ENCODE measurements at places on chromosomes 11 and 22.

- H3K27ac ChIP-seq, result no peak overlapping the region
- no peaks in the 10 kb centered on the region for H3K4me1 ChIP-seq
- no peak for DNase-seq
- H3K36me3 ChIP-seq, result peaks cover 8% of the 10 kb centered on the region
- peaks cover 25% of the 10 kb centered on the region for H3K27me3 ChIP-seq
Observed at GRCh38 chr11:125967515-125967914, 21.7 kb downstream of the VSIG10L2 start.

DNA sequence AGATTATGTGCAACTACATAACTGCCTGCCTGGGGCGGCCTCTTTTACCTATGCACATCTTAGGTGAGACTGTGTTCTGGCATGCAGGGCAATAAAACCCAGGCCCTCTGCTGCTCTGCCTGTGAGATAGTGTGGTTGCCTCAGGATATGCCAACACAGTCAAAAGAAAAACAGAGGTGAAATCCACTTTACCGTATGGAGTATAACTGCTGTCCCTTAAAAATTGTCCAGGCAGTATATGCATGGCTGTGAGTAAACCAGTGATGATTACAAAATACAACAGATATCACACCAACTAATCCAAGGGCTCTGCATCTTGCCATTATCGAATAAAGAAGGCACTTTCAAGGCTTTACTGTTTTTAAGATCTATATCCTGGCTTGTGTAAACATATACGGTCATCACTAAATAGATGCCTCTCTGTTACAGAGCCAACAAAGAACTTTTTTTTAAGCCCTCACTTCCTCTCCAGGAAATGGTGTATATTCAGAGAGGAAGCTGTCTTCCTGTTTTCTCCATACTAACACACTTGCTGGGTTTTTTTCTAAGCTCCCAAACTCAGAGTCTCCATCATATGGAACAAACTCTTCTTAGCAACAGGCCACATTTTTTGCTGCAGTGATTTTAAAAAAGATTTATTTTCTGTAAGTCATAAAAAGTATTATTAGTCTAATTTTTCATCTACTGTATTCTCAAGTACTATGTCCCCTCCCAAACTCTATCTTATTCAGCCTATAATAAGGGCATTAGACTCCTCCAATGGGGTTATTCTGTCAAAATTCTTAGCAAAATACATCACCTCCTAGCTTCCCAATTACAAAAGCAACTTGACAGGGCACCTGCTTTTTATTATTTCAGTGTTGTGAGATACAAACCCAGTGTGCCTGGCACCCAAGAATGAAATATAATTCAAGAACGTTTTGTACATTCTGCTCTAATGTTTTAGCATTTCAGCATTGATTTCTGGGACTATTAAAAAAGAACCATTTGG, 135.2 kb downstream of the MAML2 start:
- peak overlapping the region; percentile 92 for H3K27ac ChIP-seq
- peaks cover 71% of the 10 kb centered on the region for H3K4me1 ChIP-seq
- DNase-seq, result no peak
- no peaks in the 10 kb centered on the region for H3K36me3 ChIP-seq

DNA sequence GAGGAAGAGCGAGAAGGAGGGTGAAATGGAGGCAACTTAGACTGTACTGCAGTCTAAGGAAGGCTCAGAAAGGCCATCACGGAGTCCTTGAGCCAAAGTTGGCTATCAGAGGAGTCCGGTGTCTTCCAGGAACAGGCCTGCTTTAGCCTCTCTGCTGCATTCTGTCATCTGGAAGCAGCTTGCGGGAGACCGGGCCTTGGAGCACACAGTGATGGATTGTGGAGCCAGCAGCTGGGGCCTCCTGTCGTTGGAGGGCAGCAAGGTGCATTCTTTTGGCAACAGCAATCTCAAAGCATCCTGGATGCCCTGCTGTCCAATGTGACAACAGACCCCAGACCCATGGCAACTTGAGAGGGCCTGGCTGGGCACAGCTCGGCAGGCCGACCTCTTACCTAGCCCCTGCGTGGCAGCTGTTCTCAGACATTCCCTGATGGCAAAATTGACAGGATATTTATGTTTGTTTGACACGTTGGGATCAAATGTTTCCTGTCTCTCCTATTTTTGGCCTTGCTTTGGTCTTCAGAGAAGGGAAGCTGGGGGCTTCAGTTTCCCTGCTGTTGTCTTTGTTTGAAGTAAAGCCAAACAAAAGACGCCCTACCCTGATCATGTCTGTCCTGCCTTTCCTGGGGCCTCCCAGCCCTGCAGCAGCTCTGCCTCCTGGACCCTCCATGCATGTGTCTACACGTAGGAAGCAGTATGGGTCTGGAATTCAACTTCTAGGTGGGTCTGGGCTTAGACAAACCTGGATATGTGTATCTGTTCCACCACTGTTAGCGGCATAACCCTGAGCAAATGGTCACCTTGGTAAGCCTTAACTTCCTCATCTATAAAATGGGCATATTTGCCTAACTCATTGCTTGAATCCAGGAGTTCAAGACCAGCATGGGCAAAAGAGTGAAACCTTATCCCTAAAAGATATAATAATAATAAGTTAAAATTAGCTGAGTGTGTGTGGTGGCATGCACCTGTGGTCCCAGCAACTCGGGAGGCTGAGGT, 43.9 kb upstream of the LMO2 start:
- no peak for DNase-seq
- no peak overlapping the region for H3K27ac ChIP-seq
- H3K4me1 ChIP-seq, result peaks cover 17% of the 10 kb centered on the region
- H3K27me3 ChIP-seq, result peaks cover 18% of the 10 kb centered on the region

DNA sequence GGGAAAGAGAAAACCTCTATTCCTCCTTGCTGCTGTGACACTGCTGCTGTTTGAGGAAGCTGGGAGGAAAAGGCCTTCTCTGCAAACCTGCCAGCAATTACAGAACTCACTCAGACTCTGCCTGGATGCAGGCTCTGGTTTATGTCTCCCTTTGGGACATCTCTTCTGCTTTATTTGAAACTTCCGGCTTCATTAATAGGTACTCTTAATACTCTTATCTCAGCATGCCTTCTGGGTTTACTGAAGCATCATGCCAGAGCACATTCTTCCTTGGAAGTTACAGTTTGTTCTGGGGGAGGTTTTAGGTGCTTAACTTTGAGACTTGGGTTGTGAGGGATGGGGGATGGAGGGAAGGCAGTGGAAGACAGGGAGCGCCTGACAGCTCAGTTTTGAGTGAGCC, 79.9 kb downstream of the NAV2 start:
- no peak overlapping the region for H3K27ac ChIP-seq
- no peaks in the 10 kb centered on the region for H3K36me3 ChIP-seq
- no peak overlapping the region for H3K4me3 ChIP-seq
- DNase-seq, result no peak
- H3K4me1 ChIP-seq, result no peaks in the 10 kb centered on the region

GRCh38 chr11:13249992-13250391, 27.6 kb upstream of the BMAL1 start:
- no peak overlapping the region for H3K27ac ChIP-seq
- H3K27me3 ChIP-seq, result peaks cover 19% of the 10 kb centered on the region

- H3K27me3 ChIP-seq, result no peaks in the 10 kb centered on the region
- H3K4me1 ChIP-seq, result peaks cover 75% of the 10 kb centered on the region
- DNase-seq, result no peak
- no peak overlapping the region for H3K4me3 ChIP-seq
- no peaks in the 10 kb centered on the region for H3K36me3 ChIP-seq
Observed at GRCh38 chr11:95104121-95104830, 14.6 kb downstream of the ENDOD1 start.

DNA sequence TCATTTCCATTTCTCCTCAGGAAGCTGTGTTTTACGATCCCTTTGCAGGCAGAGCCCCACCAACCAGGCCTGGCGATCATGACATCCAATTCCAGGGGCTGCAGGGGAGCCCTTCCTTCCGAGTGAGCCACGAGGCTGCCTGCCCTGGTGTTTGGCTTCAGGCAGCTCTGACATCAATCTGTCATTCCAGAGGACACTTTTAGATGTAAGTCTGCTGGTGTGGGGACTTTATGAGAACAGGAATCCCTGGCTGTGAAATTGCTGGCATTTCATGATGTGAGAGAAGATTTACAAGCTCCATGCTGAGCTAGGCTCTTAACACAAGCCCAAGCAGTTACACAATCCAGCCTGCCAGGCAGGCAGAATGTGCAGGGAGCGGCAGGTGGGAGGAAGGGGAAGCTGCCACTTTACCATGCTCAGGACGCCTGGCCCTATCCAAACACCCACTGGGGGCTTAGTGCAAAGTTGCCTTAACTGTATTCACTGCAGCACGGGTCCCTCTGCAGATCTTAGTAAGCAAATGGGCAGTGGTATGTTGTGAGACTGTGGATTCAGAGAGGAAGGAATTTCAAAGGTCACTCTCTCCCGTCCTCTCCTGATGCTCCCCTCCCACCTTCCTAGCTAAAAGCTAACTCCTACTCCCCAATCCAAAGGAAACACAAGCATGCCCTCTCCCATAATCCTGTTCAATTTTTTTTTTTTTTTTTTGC, 43.4 kb upstream of the MICAL2 start:
- no peaks in the 10 kb centered on the region for H3K36me3 ChIP-seq
- no peak overlapping the region for H3K27ac ChIP-seq
- H3K4me1 ChIP-seq, result no peaks in the 10 kb centered on the region
- H3K4me3 ChIP-seq, result no peak overlapping the region
- H3K27me3 ChIP-seq, result peaks cover 24% of the 10 kb centered on the region
- no peak for DNase-seq

DNA sequence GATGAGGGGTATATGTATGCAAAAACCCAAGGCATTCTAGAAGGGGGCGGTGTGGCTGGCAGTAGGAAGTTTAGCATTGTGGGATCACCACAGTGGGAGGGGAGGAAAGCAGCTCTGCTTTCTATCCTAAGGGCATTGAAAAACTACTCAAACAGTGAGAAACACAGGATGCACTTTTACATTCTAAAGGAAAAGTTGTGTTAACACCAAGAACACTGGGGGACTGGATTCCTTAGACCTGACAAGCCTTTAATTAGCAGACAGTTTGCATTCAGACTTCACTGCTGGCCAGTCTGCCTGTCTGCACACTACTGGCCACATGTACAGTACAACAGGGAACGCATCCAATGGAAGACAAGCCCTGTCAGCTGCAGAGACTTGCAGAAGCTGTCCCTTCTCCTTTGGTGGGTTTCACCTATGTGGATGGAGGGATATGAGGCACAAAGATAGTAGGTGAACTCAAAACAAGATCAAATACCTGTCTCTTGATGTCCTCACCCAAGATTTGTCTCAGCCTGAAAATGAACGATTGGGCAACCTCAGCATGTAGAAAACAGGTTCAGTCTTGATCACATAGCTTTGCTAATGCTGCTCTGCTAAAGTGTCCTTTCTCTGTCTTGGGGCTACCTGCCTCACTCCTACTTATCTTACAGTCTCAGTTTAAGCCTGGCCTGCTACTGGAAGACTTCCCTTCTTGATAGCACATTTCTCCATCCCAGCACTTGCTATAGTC, 64.8 kb downstream of the TENM4 start:
- no peak overlapping the region for H3K27ac ChIP-seq
- H3K27me3 ChIP-seq, result peaks cover 38% of the 10 kb centered on the region
- no peaks in the 10 kb centered on the region for H3K4me1 ChIP-seq
- no peaks in the 10 kb centered on the region for H3K36me3 ChIP-seq
- H3K4me3 ChIP-seq, result no peak overlapping the region
- no peak for DNase-seq

- no peaks in the 10 kb centered on the region for H3K27me3 ChIP-seq
- peak overlapping the region; percentile 7 for H3K27ac ChIP-seq
- no peaks in the 10 kb centered on the region for H3K36me3 ChIP-seq
- peaks cover 16% of the 10 kb centered on the region for H3K4me1 ChIP-seq
Observed at GRCh38 chr22:38266120-38266519, 6.7 kb downstream of the TMEM184B start.

GRCh38 chr11:122696662-122697061, 41.1 kb downstream of the UBASH3B start:
- peak; percentile 57 for DNase-seq
- H3K36me3 ChIP-seq, result peaks cover 4% of the 10 kb centered on the region
- peak overlapping the region; percentile 81 for H3K4me3 ChIP-seq
- H3K27me3 ChIP-seq, result no peaks in the 10 kb centered on the region

- no peak overlapping the region for H3K4me3 ChIP-seq
- no peak overlapping the region for H3K27ac ChIP-seq
- no peak for DNase-seq
- peaks cover 7% of the 10 kb centered on the region for H3K36me3 ChIP-seq
- peaks cover 4% of the 10 kb centered on the region for H3K4me1 ChIP-seq
- no peaks in the 10 kb centered on the region for H3K27me3 ChIP-seq
Observed at GRCh38 chr11:74608431-74608830, 16.0 kb downstream of the POLD3 start.

GRCh38 chr11:827146-827896, 398 bp upstream of the CRACR2B start:
- DNase-seq, result no peak
- peaks cover 43% of the 10 kb centered on the region for H3K27me3 ChIP-seq
- no peak overlapping the region for H3K27ac ChIP-seq
- peak overlapping the region; percentile 89 for H3K4me3 ChIP-seq
- peaks cover 32% of the 10 kb centered on the region for H3K4me1 ChIP-seq
- peaks cover 7% of the 10 kb centered on the region for H3K36me3 ChIP-seq

GRCh38 chr11:103648054-103648453, 388.4 kb upstream of the DDI1 start:
- H3K27me3 ChIP-seq, result no peaks in the 10 kb centered on the region
- H3K27ac ChIP-seq, result peak overlapping the region; percentile 47
- no peak for DNase-seq
- no peak overlapping the region for H3K4me3 ChIP-seq

DNA sequence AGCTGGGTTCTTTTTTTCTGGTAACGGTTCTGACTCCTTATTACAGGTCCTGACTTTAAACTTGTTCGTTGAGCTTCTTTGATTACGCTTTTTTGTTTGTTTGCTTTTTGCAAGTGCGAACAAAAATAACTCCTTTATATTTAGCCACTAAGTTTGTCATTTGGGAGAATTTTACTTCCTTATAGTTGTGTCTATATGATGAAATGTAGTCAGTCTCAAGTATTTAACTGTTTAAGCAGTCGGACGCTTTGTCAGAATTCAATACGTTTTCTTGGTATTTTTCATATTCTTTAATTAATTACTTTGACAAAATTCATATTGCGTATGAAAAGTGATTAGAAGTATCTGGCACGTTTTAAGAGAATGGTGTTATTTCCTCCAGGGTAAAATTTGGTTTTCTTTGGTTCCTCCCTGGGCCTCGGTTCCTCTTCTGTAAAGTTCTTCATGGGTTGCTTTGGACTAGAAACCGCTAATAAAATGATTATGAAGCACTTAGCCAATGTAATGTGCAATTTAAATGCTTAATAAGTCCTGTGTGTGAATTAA, 1.3 kb downstream of the CBL start:
- no peaks in the 10 kb centered on the region for H3K27me3 ChIP-seq
- peak overlapping the region; percentile 97 for H3K4me3 ChIP-seq
- H3K36me3 ChIP-seq, result no peaks in the 10 kb centered on the region
- peak; percentile 21 for DNase-seq

DNA sequence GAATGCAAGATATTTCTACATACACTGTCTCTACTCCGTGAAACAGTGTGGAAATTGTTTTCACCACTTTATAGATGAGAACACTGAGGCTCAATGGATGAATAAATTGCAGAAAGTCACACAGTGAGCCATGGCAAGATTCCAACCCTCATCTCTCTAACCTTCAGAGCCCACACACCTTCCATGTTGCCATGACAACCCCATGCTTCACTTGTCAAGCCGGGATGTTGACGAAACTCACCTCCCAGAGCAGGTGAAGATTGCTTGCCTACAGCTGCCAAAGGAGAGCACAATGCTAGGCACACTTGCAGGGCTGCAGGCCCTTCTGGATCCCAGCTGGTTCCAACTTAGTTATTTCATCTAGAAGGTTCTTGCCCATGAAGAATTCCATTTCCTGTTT, 71.4 kb upstream of the SEZ6L start:
- DNase-seq, result no peak
- peaks cover 10% of the 10 kb centered on the region for H3K27me3 ChIP-seq
- H3K36me3 ChIP-seq, result no peaks in the 10 kb centered on the region
- no peak overlapping the region for H3K27ac ChIP-seq
- H3K4me1 ChIP-seq, result no peaks in the 10 kb centered on the region

All from naive B cell (primary cell).